Stimulated activated CD4-positive, alpha-beta T cell treated with anti-CD3 and anti-CD28 coated beads, Interleukin-4, amount 100 ng/mL, for 48 hours (primary cell): ENCODE measurements at places on chromosomes 7 and 10.
A peak's percentile ranks its signal among the peaks of the same experiment; 100 is the strongest.

- no peak for DNase-seq
Measured at GRCh38 chr7:50502947-50503346, 52.8 kb upstream of the FIGNL1 start.

GRCh38 chr10:49398986-49399385, 3.1 kb upstream of the DRGX start:
- DNase-seq = no peak

DNA sequence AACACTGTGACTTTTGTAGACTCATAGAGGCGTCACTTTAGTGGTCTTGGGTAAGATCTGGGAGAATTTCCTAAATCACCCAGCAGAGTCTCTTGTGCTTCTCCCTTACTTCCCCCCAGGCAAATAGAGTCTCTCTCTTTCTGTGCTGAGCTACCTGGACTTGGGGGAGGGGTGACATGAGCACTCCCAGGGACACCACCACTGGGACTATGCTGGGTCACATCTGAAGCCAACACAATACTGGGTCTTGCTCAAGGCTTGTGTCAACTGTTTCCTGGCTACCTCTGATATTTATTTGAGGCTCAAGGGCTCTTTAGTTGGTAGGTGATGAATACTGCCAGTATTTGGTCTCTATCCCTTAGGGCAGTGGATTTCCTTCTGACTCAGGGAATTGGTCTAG, 214.6 kb upstream of the TPK1 start:
- DNase-seq = no peak

DNA sequence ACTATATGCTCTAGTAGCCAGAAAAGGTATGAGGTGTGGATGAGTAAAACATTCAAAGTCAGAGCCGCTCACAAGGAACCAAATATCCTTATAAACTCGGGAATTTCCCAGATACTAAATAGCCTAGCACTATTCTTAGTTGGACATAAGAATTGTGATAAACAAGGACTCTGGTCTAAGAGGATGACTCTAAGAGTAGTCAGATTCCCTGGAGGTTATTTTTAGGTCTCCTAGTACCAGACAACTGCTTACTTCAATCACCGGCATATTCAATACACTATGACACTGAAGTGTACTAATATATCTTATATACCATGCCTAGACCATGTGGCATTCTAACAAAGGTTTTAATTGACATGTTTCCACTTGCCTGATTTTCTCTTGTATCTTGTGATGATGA, 56.5 kb downstream of the LMBR1 start:
- DNase-seq = no peak

GRCh38 chr10:100522945-100523344, 3.3 kb upstream of the SEC31B start:
- no peak for DNase-seq

DNA sequence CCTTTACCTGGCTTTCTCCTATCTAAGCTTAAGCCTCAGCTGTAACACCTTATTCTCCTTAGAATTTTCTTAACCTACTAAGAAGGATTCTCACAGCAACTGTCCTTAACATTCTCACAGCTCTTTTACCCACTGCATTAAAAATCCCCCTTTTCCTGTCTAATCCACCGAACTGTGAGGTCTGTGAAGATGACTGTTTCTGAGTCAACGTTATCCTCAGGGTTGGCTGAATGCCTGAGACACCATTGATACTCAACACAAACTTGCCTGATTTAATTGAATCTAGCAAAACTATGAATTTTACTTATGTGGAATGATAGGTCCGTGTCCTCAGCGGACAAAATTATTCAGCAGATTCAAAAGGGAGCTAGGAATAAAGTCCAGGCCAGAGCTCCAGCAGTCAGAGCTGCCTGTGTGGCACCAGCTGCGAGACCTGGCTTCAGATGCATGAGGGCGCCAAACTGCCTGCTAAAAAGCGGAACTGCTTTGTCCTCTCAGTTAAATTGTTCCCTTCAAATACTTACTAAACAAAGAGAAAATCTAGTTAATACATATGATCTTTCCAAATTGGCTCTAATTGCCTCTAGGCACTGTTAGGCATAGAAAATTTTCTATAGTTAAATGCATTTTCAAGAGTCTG, 33.4 kb upstream of the VWDE start:
- no peak for DNase-seq

DNA sequence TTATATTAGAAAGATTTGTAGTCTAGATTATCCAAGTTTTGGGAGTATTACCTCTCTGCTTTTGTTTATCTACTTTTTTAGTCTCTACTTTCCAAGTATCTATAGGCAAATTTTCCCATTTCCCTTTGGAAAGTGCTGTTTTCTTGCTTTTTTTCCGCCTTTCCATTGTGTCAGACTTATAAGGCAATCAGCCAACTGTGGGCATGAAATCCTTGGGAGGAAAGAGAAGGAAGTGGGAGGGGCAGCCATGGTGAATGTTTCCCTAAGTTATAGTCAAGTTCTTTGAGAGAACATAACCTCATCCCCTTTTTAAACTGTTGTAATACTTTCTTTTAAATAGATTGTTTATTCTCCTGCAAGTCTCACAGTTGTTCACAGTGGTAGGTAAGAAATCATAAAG, 52.6 kb downstream of the PTEN start:
- no peak for DNase-seq

GRCh38 chr7:37476428-37476827, 27.8 kb upstream of the ELMO1 start:
- DNase-seq = no peak

- no peak for DNase-seq
Measured at GRCh38 chr10:110058212-110058611, 50.4 kb downstream of the ADD3 start.

GRCh38 chr7:154953006-154953684, 49.8 kb downstream of the PAXIP1 start:
- peak; percentile 67 for DNase-seq

DNA sequence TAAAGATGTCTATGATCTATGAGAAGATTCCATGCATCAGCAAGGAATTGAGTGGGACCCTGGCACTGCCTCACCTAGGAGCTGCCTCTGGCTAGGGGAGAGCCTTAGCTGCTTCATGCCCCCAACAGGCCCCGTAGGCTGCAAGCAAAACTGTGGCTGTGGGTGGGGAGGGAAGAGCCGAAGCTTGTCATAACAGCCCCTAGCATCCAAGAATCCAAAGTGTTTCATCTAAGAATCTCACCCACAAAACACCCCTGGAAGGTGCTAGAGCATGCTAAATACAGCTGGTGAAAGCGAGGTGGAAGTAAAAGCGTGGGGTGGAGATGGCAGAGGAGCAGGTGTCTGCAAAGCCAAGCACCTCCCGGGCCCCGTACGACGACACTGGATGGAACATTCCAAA, 87.5 kb upstream of the C1QL3 start:
- no peak for DNase-seq

- DNase-seq = no peak
Measured at GRCh38 chr10:126511917-126512479, 123.7 kb upstream of the ADAM12 start.
